ENCODE measurements at places on chromosomes 12 and 14.

DNA sequence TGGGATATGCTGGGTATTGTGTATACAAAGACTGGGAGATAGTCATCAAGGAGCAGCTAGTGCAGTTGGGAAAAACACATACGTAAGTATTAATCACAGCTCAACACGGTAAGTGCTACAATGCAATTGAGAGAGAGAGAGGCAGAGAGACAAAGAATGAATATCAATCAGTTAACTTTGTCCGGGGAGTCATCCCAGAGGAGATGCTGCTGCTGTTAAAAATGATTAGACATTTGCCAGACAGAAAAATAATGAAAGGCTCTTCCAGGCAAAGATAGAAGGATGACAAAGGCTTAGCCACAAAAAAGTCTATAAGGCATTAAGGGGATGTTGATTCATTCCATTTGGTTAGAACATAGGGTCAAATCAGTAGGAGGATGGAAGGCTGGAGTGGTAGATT is 45.1 kb downstream of the AKAP6 start:
- no peak for DNase-seq

- no peak for DNase-seq
Observed at GRCh38 chr12:110105986-110106385, 18.2 kb upstream of the IFT81 start.

- DNase-seq, result no peak
Observed at GRCh38 chr14:34051966-34052657, 101.2 kb upstream of the EGLN3 start.

GRCh38 chr14:104094709-104095425 is 9.4 kb downstream of the ASPG start:
- peak; percentile 85 for DNase-seq

DNA sequence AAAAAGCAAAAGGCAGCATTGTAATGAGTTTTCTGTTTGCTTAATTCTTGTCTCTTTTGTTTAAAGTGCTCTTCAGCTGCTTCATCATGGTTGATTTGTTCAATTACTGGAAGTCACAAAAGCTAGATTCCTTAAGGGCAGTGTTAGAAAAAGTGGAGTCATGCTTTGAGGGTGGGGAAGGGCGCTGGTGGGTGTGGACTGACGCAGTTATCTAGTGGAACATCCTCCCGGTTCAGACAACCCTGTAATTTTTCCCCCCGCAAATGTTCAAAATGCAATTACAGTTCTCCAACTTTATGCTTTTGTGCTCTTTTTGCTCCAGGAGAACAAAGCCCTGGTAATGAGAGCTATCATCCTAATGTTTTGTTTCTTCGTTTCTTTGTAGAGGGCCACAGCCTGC is 2.1 kb downstream of the AKAP6 start:
- no peak for DNase-seq

Measured in activated CD4-positive, CD25-positive, alpha-beta regulatory T cell treated with anti-CD3 and anti-CD28 coated beads, Interleukin-2, amount 50 U/mL, for 72 hours (primary cell).